ENCODE measurements at places on chromosomes 3 and 15.

GRCh38 chr3:126357295-126358037 lies at the start of gene KLF15:
KLF15 (minus strand) TSS chr3:126357408; CDS start chr3:126352922, 4,486 bp downstream.
- DNase-seq, result peak; percentile 87

GRCh38 chr3:189806171-189806951 lies 175.2 kb downstream of the TP63 start:
- DNase-seq, result no peak

GRCh38 chr3:155673421-155673820 lies 71.5 kb downstream of the PLCH1 start:
- DNase-seq, result no peak

GRCh38 chr15:28948036-28948435 lies 62.3 kb downstream of the APBA2 start:
- DNase-seq, result no peak

DNA sequence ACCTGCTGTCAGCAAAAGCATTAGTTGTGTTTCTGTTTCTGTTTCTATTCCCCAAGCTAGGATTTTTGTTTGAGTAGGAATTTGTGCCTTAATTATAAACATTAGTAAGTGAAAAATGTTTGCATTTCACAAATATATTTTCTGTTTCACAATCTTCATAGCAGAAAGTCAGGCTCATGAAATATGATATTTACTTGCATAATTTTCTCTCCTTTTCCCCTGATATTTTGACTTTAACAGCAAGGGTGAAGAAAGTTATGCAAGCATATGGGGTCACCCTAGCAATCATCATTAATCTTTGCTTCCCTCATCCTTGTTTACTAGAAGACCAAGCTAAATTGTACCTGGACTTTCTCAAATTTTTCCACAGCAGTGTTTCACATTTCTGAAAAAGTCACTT lies 140.3 kb upstream of the SEMA6D start:
- no peak for DNase-seq

- no peak for DNase-seq
These were observed 32.5 kb downstream of the CSPG4 start for GRCh38 chr15:75680007-75680789.

DNA sequence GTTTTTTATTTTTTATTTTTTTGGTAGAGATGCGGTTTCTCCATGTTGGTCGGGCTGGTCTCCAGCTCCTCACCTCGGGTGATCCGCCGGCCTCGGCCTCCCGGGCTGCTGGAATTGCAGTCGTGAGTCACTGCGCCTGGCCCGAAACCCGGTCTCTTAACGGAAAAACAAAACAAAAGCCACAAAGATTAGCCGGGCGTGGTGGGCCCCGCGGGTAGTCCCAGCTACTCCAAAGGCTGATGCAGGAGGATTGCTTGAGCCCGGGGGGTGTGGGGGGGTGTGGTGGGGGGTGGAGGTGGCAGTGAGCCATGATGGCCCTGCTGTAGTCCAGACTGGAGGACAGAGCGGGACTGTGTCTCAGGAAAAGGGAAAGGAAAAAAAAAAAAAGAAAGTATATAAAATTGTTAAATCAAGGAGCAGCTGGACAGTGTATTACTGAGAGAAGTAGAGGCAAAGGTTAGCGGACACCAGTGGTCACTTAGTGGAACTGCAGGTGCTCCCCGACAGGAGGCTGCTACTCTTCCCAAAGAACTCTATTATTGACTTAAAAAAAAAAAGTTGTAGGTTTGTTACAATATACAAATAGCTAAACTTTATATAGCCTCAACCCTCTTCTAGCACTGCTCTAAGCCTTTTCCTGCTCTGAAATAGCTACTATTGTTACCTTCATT lies 30.3 kb upstream of the TUBGCP5 start:
- DNase-seq, result peak; percentile 51

GRCh38 chr15:36603987-36604386 lies 24.6 kb downstream of the CDIN1 start:
- DNase-seq, result no peak

DNA sequence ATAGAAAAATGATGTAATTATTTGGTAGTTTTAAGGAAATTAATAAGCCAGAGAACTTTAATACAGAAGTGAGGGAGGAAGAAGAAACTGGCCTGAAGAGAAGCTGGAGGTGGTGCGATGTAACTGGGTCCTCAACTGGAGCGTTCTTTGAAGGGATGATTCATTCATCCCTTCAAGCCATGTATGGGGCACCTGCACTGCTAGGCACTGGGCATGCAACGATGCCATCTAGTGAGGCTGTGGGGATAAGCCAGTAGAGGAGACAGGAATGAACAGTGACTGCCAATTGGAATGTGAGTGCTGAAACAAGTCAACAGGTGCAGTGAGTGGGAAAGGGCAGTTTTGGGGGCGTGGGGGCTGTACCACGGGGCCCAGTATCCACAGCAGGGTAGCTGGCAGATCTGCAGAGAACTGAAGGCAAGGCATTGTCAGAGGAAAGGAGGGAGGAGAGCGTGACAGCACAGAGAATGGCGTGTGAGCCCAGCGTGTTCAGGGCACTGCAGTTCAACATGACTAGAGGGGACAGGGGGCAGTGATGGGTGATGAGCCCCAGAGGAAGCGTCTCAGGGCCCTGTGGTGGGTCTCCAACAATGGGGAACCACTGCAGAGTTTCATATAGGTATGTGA lies 3.8 kb upstream of the KIF23 start:
- peak; percentile 44 for DNase-seq

- no peak for DNase-seq
These were observed 748.8 kb upstream of the CCDC54 start for GRCh38 chr3:106628407-106628806.

GRCh38 chr15:85504749-85505676 lies 124.6 kb downstream of the AKAP13 start:
- no peak for DNase-seq

DNA sequence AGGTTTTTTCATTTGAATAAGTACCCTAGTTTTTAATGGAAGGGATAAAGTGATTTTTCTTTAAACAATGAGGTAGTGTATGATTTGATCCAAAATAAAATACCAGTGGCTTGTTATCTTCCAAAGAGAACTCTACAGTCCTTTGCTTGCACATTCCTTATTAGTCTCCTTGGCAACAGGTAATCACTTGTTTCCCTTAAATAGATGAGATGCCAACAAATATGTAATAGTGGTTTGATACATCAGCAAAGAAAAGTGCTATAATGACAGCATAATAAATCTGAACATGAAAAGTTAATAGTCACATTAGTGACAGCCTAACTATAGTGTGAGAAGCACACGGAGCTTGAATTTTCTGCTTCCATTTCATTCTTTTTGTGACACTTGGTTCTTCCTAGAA lies 360.2 kb downstream of the ZNF385D start:
- DNase-seq, result no peak

- peak; percentile 45 for DNase-seq
These were observed 217.1 kb upstream of the TPRG1 start for GRCh38 chr3:188954590-188955208.

DNA sequence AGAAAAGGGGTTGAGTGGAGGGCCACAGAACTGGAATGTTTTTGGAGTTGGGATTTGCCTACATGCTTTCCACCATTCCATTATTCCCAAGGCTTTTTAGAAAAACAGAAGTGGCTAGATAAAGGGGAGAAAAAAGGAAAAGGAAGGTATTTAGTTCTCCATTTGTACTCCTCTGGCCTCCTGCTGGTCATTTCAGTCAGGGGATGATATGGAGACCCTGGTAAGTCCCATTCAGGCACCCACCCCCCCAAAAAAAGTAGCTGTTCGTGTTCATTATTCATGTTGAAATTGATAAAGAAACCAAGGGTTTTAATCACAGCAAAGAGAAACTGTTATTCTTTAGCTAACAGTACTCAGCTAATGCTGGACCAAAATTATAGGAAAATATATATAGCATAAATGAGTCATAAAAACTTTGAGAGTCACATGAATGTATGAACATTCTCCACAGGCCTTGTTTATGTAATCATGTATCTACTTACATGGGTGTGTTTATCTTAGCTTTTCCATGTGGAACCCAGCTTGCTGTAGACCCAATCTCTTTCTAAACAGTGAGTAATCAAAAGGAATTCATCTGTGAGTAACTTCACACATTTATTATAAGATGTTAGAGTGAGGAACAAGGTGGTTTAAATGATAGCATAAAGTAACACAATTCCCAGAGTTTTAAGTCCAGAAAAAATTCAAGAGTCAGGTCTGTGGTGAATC lies 167.2 kb downstream of the KCNMB2 start:
- DNase-seq, result no peak

DNA sequence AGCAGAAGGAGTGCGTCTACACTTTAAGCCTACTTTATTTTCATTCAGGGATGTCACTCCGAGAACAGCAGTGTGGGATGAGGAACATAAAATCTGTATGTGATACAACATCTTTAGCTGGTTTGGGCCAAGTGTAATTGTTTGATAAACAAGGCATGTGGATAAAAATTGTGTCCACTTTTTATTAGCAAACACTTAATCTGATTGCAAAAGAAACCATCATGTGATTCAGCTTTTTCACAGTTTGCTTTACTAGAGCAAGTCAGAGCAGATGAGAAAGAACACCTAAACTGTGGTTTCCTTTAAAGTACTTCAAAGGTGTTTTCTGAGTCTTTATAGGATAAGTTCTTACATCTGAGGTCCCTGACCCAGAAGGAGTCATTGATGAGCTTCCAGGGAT lies 237.9 kb downstream of the THSD4 start:
- no peak for DNase-seq

DNA sequence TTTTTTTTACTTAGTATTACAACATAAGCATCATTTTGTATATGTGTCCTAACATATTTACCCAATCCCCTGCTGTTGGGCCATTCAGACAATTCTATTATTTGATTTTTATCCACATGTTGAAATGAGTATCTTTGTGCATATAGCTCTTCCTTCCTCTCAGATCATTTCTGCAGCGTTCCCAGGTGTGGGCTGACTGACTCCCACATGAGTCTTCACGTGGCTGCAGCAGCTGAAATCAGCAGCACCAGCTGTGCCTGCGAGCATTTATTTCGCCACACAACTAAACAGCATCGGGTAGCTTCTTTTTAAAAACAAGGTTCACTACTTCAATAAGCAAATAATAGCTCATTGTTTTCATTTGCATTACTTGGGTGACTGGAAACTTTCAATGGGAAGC lies 44.5 kb upstream of the PDE8A start:
- no peak for DNase-seq

GRCh38 chr3:179146911-179147513 lies 1.1 kb upstream of the PIK3CA start:
- peak; percentile 51 for DNase-seq

DNA sequence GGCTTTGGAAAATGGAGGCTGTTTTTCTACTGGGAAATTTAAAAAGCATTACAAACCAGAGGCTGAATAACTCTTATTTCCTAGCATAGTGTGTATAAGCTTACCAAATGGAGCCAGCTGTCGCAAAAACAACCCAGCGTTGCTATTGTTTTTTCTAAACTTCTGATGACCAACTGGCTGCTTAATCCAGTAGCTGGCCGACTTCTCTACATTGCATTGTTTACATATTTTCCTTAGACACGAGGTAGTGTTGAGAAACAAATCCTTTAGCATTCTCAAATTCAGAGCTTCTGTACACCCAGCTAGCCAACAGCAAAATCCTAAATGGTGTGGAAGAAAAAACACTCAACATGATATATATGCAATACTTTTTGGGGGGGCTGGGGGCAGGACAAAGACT lies 161.0 kb upstream of the ADAMTS9 start:
- no peak for DNase-seq

GRCh38 chr15:49330166-49330565 lies 92.9 kb upstream of the FGF7 start:
- no peak for DNase-seq

- DNase-seq, result no peak
These were observed 96.6 kb upstream of the LRIG1 start for GRCh38 chr3:66597308-66597863.

DNA sequence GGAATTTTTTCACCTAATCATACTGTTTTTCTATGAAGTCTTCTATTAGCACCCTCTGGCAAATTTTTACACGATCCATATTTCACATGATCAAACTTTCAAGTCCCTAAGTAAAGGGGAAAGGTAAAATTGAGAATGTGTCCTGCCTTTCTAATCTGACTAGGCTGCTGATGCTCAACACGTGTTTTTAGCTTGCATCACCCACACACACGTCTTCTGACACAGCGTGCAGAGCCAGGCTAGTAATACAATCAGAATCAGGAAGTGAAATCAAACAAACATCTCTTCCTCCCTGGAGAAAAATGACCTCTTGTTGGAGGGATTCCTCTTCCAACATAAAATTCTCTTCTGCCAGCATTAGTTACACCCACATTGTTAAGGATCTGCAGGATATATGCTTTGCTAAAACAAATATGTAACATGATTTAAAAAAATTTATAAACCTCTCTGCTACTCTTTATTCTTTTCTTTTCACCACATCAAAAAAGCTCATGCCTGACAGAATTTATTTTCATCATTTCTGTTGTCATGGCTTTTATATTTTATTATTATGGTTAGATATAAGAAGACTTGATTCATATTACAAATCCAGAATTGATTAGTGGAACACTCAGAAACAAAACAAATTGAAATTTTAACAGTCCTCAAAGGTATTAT lies 122.4 kb downstream of the RAP2B start:
- DNase-seq, result peak; percentile 33

DNA sequence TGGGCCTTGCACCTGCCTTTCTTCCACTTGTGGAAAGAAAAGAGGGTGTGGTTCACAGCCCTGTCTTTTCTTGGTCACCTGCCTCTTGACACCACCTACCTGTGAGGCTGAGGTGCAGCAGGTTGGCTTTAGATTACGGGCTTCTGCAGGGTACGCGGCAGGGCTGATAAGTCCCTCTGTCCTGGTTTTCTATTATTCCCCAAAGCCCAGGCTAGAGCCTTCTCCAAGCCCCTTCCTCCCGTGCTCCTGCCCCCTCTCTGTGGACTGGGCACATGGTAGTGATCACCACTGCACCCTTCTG lies 44.8 kb upstream of the HACD2 start:
- DNase-seq, result no peak

DNA sequence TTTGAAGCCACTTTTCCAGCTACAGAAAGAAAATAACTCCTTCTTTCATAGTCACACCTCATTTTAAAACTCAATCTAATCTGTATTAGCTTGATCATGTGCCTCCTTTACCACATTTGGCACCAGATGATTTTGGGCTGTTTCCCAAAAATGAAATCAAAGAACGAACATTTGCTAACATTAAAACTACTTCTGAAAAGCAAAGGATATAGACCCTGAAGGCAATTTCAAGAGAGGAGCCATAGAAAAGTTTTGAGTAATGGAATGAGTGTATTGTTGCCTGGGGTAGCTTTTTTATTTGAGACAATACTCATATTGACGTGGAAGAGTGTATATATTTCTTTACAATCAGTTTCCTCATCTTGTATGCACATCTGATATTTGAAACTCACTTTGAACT lies 152.8 kb upstream of the TBL1XR1 start:
- no peak for DNase-seq

All from H54 (cell line).